ENCODE measurements at places on chromosomes 7 and 10. TPM values are rescaled to one million over a fixed set of nuclear protein-coding genes. Genes with fewer than 3 reads are reported as not detected.

Gene CRTAC1
- total RNA-seq, result 3.7 TPM

Gene HOXA13
- total RNA-seq, result 0.40 TPM

Gene AKR1E2
- 18.0 TPM for total RNA-seq

Gene GPR22
- total RNA-seq, result 0.48 TPM

Gene VENTX
- 1.3 TPM for total RNA-seq

Gene TEX36
- 0.49 TPM for total RNA-seq

Gene TMEM168
- 10.3 TPM for total RNA-seq

Gene IGF2BP3
- not detected for total RNA-seq

Gene SCIN
- total RNA-seq, result 6.5 TPM

Gene CALY
- total RNA-seq, result not detected

Gene CYP2C8
- total RNA-seq, result 0.26 TPM

Gene LIPJ
- 0.59 TPM for total RNA-seq

Gene HTR5A
- not detected for total RNA-seq

Gene DDC
- not detected for total RNA-seq

Gene TYW1B
- 14.2 TPM for total RNA-seq

Gene ZFYVE27
- 10.3 TPM for total RNA-seq

Gene RBM20
- total RNA-seq, result 3.8 TPM

Gene FBXL13
- total RNA-seq, result 8.0 TPM

Gene HYAL4
- total RNA-seq, result not detected

Gene AGBL3
- total RNA-seq, result 0.29 TPM

Gene VIPR2
- total RNA-seq, result 3.4 TPM

Gene CDK1
- total RNA-seq, result not detected

Gene BUD31
- 93.2 TPM for total RNA-seq

Gene PLPP4
- total RNA-seq, result not detected

Gene NKX6-2
- 0.14 TPM for total RNA-seq

Gene OR2A1
- total RNA-seq, result not detected

Gene GFRA1
- total RNA-seq, result 52.1 TPM

Gene CAMK1D
- total RNA-seq, result 10.9 TPM

Gene NUTM2D
- 6.4 TPM for total RNA-seq

Gene VAX1
- total RNA-seq, result not detected

Gene HOXA4
- 7.7 TPM for total RNA-seq

Gene SPDYE9
- total RNA-seq, result 0.14 TPM

Gene CTTNBP2
- total RNA-seq, result 25.9 TPM

Gene BAMBI
- 18.3 TPM for total RNA-seq

Gene PDZD7
- 0.61 TPM for total RNA-seq

Gene HTRA1
- 138 TPM for total RNA-seq

Gene SHTN1
- 4.9 TPM for total RNA-seq

Gene PLA2G12B
- total RNA-seq, result not detected

Gene NODAL
- not detected for total RNA-seq

Gene ELAPOR2
- 15.8 TPM for total RNA-seq

Gene GHRHR
- not detected for total RNA-seq

Gene ACTR1A
- total RNA-seq, result 106 TPM

Gene HERPUD2
- total RNA-seq, result 46.2 TPM

Gene BCAP29
- total RNA-seq, result 93.1 TPM

Gene ZNF239
- 9.8 TPM for total RNA-seq

Gene FAM25A
- total RNA-seq, result not detected

Gene ZNF22
- total RNA-seq, result 33.6 TPM

Gene CPXM2
- 2.1 TPM for total RNA-seq

Gene GBX1
- total RNA-seq, result not detected

Gene CALCR
- not detected for total RNA-seq

Gene FANK1
- total RNA-seq, result 2.5 TPM

Gene VWA2
- total RNA-seq, result 22.6 TPM

Gene MBL2
- total RNA-seq, result not detected

Gene KDM7A
- total RNA-seq, result 13.0 TPM

Gene PAPOLB
- 1.6 TPM for total RNA-seq

Gene SRGN
- total RNA-seq, result 92.5 TPM

Gene TAS2R5
- total RNA-seq, result 5.3 TPM

Gene GOLGA7B
- total RNA-seq, result not detected

Gene PIK3AP1
- 1.7 TPM for total RNA-seq

All from uterus (tissue), 4 donors.